Activated CD4-positive, alpha-beta T cell treated with anti-CD3 and anti-CD28 coated beads, Interleukin-2, amount 10 ng/mL, durations not matched to agents 7 days and 5 days (primary cell): ENCODE measurements at places on chromosomes 11 and 22. TPM values are rescaled to one million over a fixed set of nuclear protein-coding genes. Genes with fewer than 3 reads are reported as not detected.

The GSTT4 gene
- total RNA-seq: not detected

The SLN gene
- total RNA-seq: not detected

The UPK3A gene
- total RNA-seq: not detected

The PTPN5 gene
- not detected for total RNA-seq

The ACRV1 gene
- total RNA-seq: not detected

The SOX10 gene
- not detected for total RNA-seq

The C11orf86 gene
- total RNA-seq: not detected

- no peaks in the 10 kb centered on the region for H3K36me3 ChIP-seq
- no peak overlapping the region for H3K27ac ChIP-seq
- no peak for DNase-seq
- no peak overlapping the region for H3K4me3 ChIP-seq
Measured at GRCh38 chr11:86134580-86135318, 65.9 kb upstream of the PICALM start.

GRCh38 chr11:130217133-130218031 is 57.8 kb downstream of the ST14 start:
- no peaks in the 10 kb centered on the region for H3K27me3 ChIP-seq
- H3K27ac ChIP-seq: no peak overlapping the region
- no peaks in the 10 kb centered on the region for H3K36me3 ChIP-seq

DNA sequence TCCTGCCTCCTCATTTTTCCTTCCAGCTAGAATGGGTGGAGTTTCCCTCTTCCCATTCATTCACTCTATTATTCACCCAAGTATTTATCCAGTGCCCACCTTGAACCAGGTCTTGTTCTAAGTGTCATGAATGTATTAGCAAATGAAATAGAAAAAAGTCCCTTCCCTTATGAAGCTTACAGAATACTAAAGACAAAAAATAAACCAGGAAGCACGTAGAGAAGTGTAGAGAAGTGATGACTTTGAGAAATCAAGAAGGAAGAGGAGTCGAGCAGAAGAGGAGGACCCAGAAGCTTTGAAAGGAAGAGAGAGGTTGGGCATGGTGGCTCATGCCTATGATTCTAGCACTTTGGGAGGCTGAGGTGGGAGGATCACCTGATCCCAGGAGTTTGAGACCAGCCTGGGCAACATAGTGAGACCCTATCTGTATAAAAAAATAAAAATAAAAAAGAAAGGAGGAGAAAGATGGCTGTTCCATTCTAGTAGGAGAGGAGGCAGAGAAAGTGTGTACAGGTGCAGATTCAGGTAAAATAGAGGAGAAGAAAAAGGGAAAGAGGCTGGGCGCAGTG is 17.1 kb upstream of the SYVN1 start:
- DNase-seq: no peak
- H3K27ac ChIP-seq: no peak overlapping the region
- H3K4me3 ChIP-seq: no peak overlapping the region
- H3K4me1 ChIP-seq: peaks cover 18% of the 10 kb centered on the region

DNA sequence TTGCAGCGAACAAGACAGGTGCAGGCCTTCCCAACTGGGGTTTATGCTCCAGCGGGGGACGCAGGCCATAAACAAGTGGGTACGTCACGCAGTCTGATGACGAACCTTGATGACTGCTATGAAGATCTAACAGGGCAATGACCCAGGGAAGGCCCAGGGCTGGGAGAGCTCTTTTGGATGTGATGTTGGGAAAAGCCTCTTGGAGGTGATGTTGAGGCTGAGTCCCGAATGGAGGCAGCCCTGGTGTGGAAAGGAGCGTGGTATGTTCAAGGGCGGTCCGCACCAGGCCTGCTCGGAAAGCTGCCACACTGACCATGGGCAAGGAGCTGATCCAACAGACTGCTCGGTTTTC is 5.8 kb downstream of the FADS2 start:
- H3K27ac ChIP-seq: peak overlapping the region; percentile 97
- DNase-seq: no peak
- peak overlapping the region; percentile 35 for H3K4me3 ChIP-seq
- H3K27me3 ChIP-seq: no peaks in the 10 kb centered on the region
- H3K4me1 ChIP-seq: peaks cover 69% of the 10 kb centered on the region

GRCh38 chr11:15194671-15195415 is 80.1 kb downstream of the INSC start:
- H3K4me1 ChIP-seq: no peaks in the 10 kb centered on the region
- peaks cover 5% of the 10 kb centered on the region for H3K27me3 ChIP-seq
- H3K36me3 ChIP-seq: no peaks in the 10 kb centered on the region

DNA sequence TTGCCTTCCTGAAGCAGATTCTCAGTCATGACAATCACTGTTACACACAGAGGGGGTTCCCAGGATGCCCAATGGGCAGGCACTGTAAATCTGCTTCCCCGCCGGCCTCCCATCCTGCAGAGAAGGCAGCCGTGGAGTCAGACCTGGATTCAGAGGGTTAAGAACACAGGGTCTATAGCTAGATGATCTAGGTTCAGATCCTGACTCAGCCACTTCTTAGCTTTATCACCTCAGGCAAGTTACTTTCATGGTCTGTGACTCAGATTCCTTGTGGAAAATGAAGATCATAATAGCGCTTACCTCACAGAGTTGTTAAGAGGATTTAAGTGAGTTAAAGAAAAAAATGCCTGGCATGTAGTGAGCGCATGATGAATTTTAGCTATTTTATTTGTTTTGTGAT is 95.9 kb downstream of the TIMP3 start:
- no peak overlapping the region for H3K4me3 ChIP-seq
- no peaks in the 10 kb centered on the region for H3K27me3 ChIP-seq
- DNase-seq: no peak

GRCh38 chr22:42841444-42841843 is 15.6 kb downstream of the ARFGAP3 start:
- H3K27ac ChIP-seq: peak overlapping the region; percentile 4
- H3K4me1 ChIP-seq: peaks cover 28% of the 10 kb centered on the region
- H3K27me3 ChIP-seq: no peaks in the 10 kb centered on the region
- H3K36me3 ChIP-seq: peaks cover 20% of the 10 kb centered on the region
